Ovary (tissue), 10 donors: ENCODE measurements at places on chromosomes 16 and 17. TPM values are rescaled to one million over a fixed set of nuclear protein-coding genes. Genes with fewer than 3 reads are reported as not detected.

- no peak for DNase-seq
- H3K27me3 ChIP-seq, result no peaks in the 10 kb centered on the region
- H3K27ac ChIP-seq, result no peak overlapping the region
Measured at GRCh38 chr16:66286527-66286926, 80.0 kb upstream of the CDH5 start.

DNA sequence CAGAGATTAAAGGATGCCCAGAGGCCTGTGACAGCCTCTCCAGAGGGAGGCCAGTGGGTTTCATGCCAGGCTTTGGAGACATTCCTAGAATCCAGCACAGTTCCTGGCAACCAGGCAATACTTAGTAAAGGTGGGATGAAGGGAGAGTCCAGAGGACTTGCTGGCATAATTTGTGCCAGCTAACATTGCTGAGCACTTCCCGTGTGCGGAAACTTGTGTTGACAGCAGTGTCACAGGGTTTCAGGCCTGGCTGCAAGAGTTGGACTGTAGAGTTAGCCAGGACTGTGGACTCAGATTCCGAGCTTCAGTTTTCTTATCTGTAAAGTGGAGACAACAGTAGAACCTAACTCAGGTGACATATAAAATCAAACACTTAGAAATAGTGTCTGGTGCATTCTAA lies 141.7 kb downstream of the SALL1 start:
- H3K4me3 ChIP-seq, result no peak overlapping the region
- no peaks in the 10 kb centered on the region for H3K27me3 ChIP-seq
- H3K36me3 ChIP-seq, result no peaks in the 10 kb centered on the region

The CIITA gene
- 6.1 TPM for total RNA-seq

DNA sequence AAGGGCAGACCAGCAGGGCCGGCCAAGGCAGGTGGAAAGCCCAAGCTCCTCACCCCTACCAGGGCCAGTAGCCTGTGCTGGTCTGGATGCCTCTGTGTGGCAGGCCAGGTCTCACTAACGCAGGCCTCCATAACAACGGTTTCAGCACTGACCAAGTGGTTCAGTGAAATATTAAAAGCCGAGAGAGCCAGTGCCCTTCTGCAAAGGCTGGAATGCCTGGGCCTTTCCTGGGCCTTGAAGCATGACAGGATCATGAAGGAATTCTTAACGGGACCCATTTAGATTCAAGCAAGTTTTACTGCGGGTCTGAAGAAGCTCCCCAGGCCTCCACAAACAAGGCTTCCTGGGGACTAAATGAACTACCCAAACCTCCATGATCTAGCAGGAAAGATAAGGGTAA lies 16.3 kb downstream of the ADAD2 start:
- no peaks in the 10 kb centered on the region for H3K36me3 ChIP-seq
- no peaks in the 10 kb centered on the region for H3K4me1 ChIP-seq
- DNase-seq, result no peak
- no peaks in the 10 kb centered on the region for H3K27me3 ChIP-seq
- no peak overlapping the region for H3K4me3 ChIP-seq

GRCh38 chr17:951325-952132 lies 28.0 kb downstream of the NXN start:
- no peak overlapping the region for H3K4me3 ChIP-seq
- H3K27me3 ChIP-seq, result no peaks in the 10 kb centered on the region
- H3K27ac ChIP-seq, result no peak overlapping the region
- DNase-seq, result no peak
- no peaks in the 10 kb centered on the region for H3K36me3 ChIP-seq

DNA sequence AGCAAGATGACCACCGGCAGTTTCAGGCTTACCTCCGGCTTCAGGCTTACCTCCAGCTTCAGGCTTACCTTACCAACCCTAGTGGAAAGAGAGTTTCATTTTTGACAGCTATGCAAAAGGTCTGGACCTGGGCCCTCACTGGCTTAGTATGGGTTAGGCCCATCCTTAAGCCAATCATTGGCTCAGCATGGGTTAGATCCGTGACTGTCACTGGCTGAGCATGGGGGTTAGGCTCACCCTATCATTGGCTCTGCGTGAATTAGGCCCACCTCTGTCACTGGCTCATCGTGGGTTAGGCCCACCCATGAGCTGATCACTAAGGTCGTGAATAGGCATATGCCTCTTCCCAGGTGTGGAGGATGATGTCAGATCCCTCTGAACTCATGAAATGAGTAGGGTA lies 8.1 kb downstream of the NDE1 start:
- no peaks in the 10 kb centered on the region for H3K36me3 ChIP-seq
- H3K4me3 ChIP-seq, result no peak overlapping the region
- peaks cover 6% of the 10 kb centered on the region for H3K4me1 ChIP-seq
- no peaks in the 10 kb centered on the region for H3K27me3 ChIP-seq
